ENCODE measurements at places on chromosomes 1 and 21.

DNA sequence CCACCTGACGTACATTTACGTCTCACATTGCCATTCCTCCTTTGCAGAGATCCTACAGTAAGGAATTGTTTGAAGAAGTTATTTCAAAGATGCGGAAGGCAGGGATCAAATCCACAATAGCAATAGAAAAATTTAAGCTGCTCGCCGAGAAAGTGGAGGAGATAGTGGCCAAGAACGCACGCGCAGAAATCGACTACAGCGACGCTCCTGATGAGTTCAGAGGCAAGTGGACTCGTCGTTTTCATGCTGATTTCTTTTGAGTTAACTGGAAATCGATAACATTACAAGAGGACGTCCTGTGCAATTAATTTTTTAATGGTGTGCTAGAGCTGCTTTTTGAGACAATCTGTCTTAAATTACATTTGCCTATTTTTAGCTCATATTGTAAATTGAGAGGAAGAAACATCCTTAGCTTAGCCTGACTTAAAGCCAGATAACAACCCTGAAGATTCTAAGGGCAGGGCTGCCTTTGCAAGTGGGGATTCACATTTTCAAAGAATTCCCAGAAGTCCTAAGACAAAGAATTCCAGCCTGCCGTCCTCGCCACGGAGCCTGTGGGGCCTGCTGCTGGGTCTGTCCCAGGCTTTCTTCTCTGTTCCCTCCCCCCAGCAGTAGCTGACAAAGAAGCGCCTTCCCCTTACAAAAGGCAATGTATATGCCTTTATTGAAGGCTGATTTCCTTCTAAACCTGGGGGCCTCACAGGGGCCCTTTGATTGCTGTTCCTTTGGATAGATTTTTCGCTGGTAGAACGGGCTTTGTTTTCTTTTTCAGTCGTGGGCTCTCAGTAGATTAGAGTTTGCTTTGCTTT is 31.6 kb upstream of the KIF1B start:
- DNase-seq, result no peak

DNA sequence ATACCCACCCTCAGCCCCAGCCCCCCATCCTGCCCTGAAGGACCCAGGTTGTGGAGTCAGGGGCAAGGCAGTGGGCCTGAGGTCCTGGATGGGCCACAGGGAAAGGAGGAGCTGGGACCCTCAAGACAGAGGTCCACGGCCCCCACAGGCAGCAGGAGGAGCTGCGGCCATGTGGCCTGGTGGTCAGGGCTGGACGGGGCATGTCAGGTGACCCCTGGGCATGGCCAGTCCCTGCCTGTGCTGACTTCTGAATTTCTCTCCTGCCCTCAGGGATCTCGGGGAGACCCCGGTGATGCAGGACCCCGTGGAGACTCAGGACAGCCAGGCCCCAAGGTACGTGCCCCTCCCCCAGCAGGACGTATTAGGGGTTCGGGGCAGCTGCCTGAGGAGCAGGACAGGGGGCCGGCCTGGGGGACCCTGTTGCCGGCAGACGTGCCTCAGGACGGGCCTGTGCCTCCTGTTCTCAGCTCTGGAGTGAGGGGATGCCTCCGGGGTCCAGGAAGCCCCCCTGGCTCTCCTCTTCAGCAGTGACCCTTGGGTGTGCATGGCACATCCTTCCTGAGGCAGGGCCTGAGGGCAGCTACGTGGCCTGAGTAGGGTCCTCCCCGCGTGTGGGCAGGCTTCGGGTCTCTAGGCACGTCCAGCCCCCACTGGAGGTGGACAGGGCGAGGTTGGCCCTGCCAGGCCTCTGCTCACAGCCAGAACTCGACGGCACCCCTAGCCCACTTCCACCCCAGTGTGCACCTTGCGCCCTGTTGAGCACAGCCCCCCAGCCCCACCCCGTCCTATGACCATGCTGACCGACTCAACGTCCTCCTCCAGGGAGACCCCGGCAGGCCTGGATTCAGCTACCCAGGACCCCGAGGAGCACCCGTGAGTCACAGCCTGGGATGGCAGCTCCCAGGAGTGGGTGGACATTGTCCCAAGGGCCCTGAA is 23.6 kb downstream of the COL6A2 start:
- DNase-seq, result no peak

GRCh38 chr1:65844821-65845534 is 52.3 kb downstream of the PDE4B start:
- DNase-seq, result no peak

GRCh38 chr21:42010507-42011495 is 641 bp upstream of the ZBTB21 start:
- peak; percentile 50 for DNase-seq

DNA sequence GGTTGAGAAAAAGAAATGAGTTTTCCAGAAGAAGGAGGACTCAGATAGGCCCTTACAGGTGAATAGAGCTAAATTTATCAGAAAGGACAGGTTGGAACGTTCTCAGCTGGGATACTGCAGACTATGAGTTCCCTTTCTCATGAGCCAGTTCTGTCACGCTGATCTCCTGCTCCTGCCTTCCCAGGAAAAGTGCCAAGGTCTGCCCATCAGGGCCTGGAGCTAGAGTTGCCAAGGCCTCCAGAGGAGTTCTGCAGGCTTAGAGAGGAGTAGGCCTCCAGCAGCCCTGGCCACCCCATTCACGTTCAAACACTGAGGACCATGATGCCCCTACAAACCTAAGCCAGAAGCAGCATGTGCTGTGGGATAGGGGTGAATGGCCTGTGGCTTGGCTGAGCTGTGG is 126.8 kb upstream of the TNR start:
- DNase-seq, result no peak

Measured in activated naive CD8-positive, alpha-beta T cell treated with anti-CD3 and anti-CD28 coated beads, Interleukin-2, amount 50 U/mL, for 24 hours (primary cell).